ENCODE measurements at places on chromosomes 7 and 10. TPM values are rescaled to one million over a fixed set of nuclear protein-coding genes. Genes with fewer than 3 reads are reported as not detected.

Gene STX1A
- total RNA-seq: 10.2 TPM

Gene TRIM73
- total RNA-seq: 8.8 TPM

Gene RHBDD2
- 31.1 TPM for total RNA-seq

Gene MBL2
- not detected for total RNA-seq

Gene DNAH11
- total RNA-seq: 2.6 TPM

Gene FRMPD2
- not detected for total RNA-seq

Gene PRPS1L1
- not detected for total RNA-seq

Gene EPHA1
- total RNA-seq: 0.45 TPM

Gene COL13A1
- total RNA-seq: 13.6 TPM

Gene BAIAP2L1
- 1.8 TPM for total RNA-seq

Gene GRID2IP
- 0.16 TPM for total RNA-seq

Gene STEAP2
- 73.2 TPM for total RNA-seq

Gene TUBB8
- not detected for total RNA-seq

Gene FKBP9
- total RNA-seq: 193 TPM

Gene MYO3A
- total RNA-seq: 0.84 TPM

Gene OPN1SW
- not detected for total RNA-seq

Gene SFMBT2
- 20.3 TPM for total RNA-seq

Gene AKR1C8
- total RNA-seq: not detected

Gene ARPC1A
- total RNA-seq: 99.9 TPM

Gene C7orf33
- not detected for total RNA-seq

Gene SPAG6
- total RNA-seq: 0.36 TPM

Gene ZNF716
- total RNA-seq: not detected

Gene PON1
- not detected for total RNA-seq

Gene TDRD1
- total RNA-seq: 0.19 TPM

Gene KIF5B
- total RNA-seq: 111 TPM

Gene NME8
- total RNA-seq: 1.2 TPM

Gene POLR1F
- 9.8 TPM for total RNA-seq

Gene NUTM2D
- 2.7 TPM for total RNA-seq

Gene AP5Z1
- 45.3 TPM for total RNA-seq

Gene ZNF438
- 16.5 TPM for total RNA-seq

Gene SPDYE5
- total RNA-seq: not detected

Gene LIPJ
- total RNA-seq: not detected

Gene DNAJB6
- 130 TPM for total RNA-seq

Gene CFTR
- total RNA-seq: 0.30 TPM

Gene PON3
- 5.5 TPM for total RNA-seq

Gene TSC22D4
- 46.5 TPM for total RNA-seq

Gene FFAR4
- total RNA-seq: 0.12 TPM

Gene FKBP6
- not detected for total RNA-seq

Gene PLAC9
- total RNA-seq: 37.7 TPM

Gene SFXN3
- 113 TPM for total RNA-seq

Gene ODAD2
- total RNA-seq: 1.3 TPM

Gene SYT15B
- 15.9 TPM for total RNA-seq

Gene CLEC2L
- not detected for total RNA-seq

Gene SLC13A1
- not detected for total RNA-seq

Gene HIP1
- 87.9 TPM for total RNA-seq

Gene ETV1
- 15.1 TPM for total RNA-seq

Gene COX19
- total RNA-seq: 10.8 TPM

Gene BPGM
- total RNA-seq: 15.7 TPM

Gene TWIST1
- total RNA-seq: 12.3 TPM

Gene FAM180A
- 61.8 TPM for total RNA-seq

Gene CTAGE8
- 1.2 TPM for total RNA-seq
